ENCODE measurements at places on chromosomes 1 and 21.

DNA sequence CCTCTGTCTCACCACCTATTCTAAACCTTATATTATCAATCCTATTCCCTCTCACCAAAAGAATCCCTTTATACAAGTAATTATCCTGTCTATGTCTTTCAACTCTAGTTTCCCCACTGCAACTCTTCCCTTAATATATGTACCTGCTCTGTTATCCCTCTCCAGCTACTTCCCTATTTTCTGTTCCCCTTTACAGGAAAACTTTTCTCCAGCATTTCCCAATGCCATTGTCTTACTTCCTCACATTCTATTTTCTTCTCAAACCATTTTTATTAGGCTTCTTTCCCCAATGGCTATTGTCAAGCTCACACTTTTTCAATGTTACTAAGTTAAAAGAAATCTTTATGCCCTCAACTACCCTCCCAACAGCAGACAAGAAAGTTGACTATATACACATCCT lies 11.6 kb downstream of the DPYD start:
- DNase-seq: no peak

GRCh38 chr1:198253259-198253658 lies 96.5 kb downstream of the NEK7 start:
- DNase-seq: no peak

- DNase-seq: no peak
Measured at GRCh38 chr1:33876970-33877650, 13.2 kb downstream of the HMGB4 start.

DNA sequence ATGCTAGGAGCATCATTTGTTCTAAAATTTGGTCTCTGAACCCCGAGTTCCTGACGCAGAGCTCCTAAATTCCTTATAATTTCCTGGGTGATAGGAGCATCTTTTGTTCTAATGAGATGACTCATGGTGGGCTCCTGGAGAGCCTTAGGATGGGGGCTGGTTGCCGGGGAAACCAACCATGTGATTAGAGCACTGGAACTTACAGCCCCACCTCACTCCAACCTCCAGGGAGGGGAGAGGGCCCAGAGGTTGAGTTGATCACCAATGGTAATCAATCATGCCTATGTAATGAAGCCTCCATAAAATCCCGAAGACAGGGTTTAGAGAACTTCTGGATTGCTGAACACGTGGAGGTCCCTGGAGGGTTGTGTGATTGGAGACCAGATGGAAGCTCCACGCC lies 7.7 kb downstream of the SHISAL2A start:
- DNase-seq: no peak

DNA sequence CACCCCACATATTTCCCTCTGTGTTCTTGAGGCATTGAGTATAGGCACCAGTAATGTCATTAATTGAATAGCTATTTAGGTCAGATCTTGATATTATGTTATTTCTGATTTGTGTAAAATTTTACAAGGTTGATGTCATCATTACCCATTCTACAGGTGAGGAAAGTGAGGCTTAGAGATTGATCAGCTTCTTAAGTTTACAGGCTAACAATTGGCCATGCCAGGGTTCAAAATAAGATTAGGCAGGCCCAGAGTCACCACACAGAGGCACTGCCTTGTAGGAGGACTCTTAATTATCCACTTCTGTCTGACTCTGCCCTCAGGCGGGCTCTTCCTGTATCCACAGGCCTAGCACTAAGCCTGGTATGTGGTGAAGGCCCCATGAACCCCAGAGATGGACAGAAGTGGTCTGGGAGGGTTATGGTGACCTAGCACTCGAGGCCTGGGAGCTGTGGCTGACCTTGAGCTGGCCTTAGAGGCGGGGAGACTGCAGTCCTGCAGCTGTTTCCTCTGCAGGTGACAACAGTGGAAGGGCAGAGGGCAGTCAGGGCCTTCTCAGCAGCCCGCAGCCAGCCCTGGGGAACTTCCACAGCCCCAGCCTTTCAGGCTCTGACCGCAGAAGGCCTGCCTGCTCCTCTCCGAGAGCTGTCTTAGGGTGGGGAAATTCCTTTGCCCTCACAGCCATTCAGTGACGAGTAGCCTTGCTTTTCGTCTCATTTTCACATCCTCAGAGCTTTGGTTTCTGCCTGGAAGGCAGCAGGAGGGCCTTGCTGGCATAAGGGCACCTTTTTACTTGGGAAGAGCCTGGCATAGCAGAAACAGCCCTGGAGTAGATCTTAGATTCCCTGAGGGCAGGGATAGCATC lies 12.2 kb downstream of the ZDHHC18 start:
- no peak for DNase-seq
